ENCODE measurements at places on chromosomes 13 and 19. TPM values are rescaled to one million over a fixed set of nuclear protein-coding genes. Genes with fewer than 3 reads are reported as not detected.

The MCEMP1 gene
- total RNA-seq: not detected

The UNC13A gene
- total RNA-seq: 0.13 TPM

The NLRP5 gene
- total RNA-seq: not detected

The ZNF665 gene
- total RNA-seq: 1.9 TPM

The RFPL4AL1 gene
- total RNA-seq: not detected

The SLAIN1 gene
- 5.1 TPM for total RNA-seq

The FGF21 gene
- total RNA-seq: not detected

The CYP2F1 gene
- not detected for total RNA-seq

The ERICH6B gene
- not detected for total RNA-seq

The IRS2 gene
- total RNA-seq: 1.5 TPM

The NXNL1 gene
- not detected for total RNA-seq

The EIF3K gene
- 443 TPM for total RNA-seq

The LILRB2 gene
- not detected for total RNA-seq

The LPAR2 gene
- total RNA-seq: 1.0 TPM

The KLK1 gene
- not detected for total RNA-seq

The C2CD4C gene
- 3.7 TPM for total RNA-seq

The KIR2DL3 gene
- total RNA-seq: not detected

The SSBP4 gene
- total RNA-seq: 53.5 TPM

The SIGLEC14 gene
- total RNA-seq: under 0.01 TPM

The ACER1 gene
- not detected for total RNA-seq

The SHISA2 gene
- total RNA-seq: 1.8 TPM

The PTH2 gene
- total RNA-seq: not detected

The ZNF100 gene
- total RNA-seq: 4.3 TPM

The MRI1 gene
- total RNA-seq: 24.5 TPM

The TYROBP gene
- not detected for total RNA-seq

The LNX2 gene
- 10.7 TPM for total RNA-seq

The SMIM17 gene
- 0.26 TPM for total RNA-seq

The SRRM5 gene
- not detected for total RNA-seq

The ZNF264 gene
- total RNA-seq: 23.1 TPM

The C19orf81 gene
- total RNA-seq: 0.89 TPM

The GPR183 gene
- 1.2 TPM for total RNA-seq

The PRKD2 gene
- total RNA-seq: 55.4 TPM

The HSPB6 gene
- 0.25 TPM for total RNA-seq

The ITGBL1 gene
- 9.8 TPM for total RNA-seq

The ZNF491 gene
- 1.5 TPM for total RNA-seq

The LENG9 gene
- 4.0 TPM for total RNA-seq

The KEAP1 gene
- 72.1 TPM for total RNA-seq

The KLK2 gene
- total RNA-seq: not detected

The ZNF730 gene
- total RNA-seq: 1.3 TPM

The ZNF780B gene
- total RNA-seq: 6.7 TPM

The TSSK6 gene
- 0.26 TPM for total RNA-seq

The SKA3 gene
- 3.9 TPM for total RNA-seq

The ANGPTL8 gene
- total RNA-seq: not detected

The NTF4 gene
- not detected for total RNA-seq

The CPT1C gene
- total RNA-seq: 9.6 TPM

The PSG11 gene
- 0.13 TPM for total RNA-seq

The MBD3L2 gene
- not detected for total RNA-seq

The ZSCAN4 gene
- total RNA-seq: not detected

The SARS2 gene
- 17.2 TPM for total RNA-seq

The NUP58 gene
- total RNA-seq: 37.4 TPM

The ZNF208 gene
- 0.13 TPM for total RNA-seq

The MTUS2 gene
- total RNA-seq: not detected

The SPRY2 gene
- 17.6 TPM for total RNA-seq

The ZNF121 gene
- total RNA-seq: 24.1 TPM

The ZFP82 gene
- 3.2 TPM for total RNA-seq

The ZNF85 gene
- 10.0 TPM for total RNA-seq

The ZNF486 gene
- 6.8 TPM for total RNA-seq
